ENCODE measurements at places on chromosomes 12 and 14.
A peak's percentile ranks its signal among the peaks of the same experiment; 100 is the strongest.

- no peak for DNase-seq
Observed at GRCh38 chr12:52965337-52965731, 16.4 kb downstream of the KRT18 start.

DNA sequence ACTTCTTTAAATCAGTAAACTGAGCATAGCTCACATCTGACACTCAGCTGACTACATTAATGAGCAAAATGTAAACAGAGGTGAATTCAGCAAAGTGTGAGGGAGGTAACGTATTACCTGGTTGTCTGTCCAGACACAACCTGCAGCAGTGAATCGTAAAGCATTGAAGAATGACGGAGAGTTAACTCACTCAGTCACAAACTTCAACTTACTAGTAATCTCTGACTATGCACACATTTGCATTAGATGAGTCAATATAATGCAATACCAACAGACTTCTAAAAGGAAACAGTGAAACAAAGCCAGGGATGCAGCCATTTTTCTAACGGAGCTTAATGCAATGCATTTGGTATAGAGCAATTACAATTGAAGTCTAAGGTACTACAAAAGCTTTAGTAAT is 40.0 kb downstream of the STX2 start:
- DNase-seq: no peak

DNA sequence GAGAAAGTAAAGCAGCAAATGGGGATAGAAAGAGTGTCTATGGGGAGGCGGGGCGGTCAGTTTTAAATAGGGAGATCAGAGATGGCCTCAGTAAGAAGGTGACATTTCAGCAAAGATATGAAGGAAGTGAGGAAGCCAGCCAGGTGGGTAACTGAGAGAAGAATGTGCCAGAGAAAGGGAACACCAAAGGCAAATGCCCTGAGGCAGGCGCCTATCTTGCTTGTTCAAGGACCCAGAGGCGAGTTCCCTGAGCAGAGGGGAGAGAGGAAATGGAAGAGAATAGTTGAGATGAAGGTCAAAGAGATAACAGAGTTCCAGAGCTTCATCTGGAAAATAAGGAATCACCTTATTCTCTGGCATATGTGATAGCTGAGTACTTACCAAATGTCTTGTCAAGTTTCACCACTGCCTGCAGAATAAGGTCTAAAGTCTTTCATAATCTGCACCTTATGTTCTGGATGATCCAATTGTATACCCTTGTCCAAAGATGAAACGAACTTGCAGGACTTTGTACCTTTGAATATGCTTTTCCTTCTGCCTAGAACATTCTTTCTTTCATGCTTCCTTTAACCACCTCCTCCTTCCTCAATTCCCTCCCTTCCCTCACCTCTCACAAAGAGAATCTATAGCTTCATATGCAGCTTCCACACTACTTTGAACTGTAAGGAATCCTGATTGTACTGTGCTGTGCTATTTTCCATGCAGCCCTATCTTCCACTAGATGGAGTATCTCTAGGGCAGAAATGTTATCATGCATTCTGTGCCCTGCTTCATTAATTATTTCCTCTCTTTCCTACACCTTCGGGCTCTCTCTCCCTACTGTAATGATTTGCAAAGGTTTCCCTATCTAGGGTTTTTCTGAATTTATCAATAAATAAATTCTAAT is 38.5 kb downstream of the GNPTAB start:
- DNase-seq: no peak

DNA sequence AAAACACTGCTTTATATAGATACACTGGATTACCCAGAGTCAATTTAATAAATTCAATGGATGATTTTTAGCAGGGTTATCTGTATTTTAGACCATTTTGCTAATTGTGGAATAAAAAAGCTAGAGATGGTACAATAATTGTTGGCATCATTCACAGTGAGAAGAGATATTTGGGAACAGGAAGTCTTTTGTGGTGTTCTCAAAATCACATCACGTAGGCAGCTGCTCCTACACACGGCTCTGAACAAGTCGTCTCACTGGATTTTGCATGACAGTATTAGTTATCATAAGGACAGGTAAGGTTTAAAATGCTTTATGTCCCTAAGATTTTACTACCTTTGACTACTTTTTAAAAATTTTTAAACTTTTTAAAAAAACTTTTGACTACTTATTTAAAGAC is 52.0 kb downstream of the PAPLN start:
- DNase-seq: no peak

- DNase-seq: no peak
Observed at GRCh38 chr12:71057330-71057729, 100.5 kb downstream of the TSPAN8 start.

- DNase-seq: no peak
Observed at GRCh38 chr14:58288106-58288792, 10.1 kb upstream of the ARID4A start.

- DNase-seq: no peak
Observed at GRCh38 chr12:6430124-6430989, 14.4 kb upstream of the CD27 start.

DNA sequence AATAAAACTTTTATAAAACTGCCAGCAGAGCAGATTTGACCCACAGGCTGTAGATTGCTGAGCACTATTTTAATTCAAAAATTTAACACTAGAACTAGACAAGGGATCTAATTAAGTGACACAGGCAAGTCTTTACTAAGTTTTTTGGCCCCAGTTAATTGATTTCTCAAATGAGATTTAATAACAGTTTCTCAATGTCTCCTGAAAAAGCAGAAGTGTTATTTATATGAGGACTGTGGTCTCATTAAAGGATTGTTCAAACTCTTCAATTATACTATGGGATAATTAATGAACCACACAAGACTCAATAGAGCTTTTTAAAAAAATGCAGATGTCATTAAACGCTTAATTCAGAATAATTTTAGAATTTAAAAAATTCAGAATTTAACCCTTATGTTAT is 1.9 kb downstream of the HEATR5A start:
- no peak for DNase-seq

DNA sequence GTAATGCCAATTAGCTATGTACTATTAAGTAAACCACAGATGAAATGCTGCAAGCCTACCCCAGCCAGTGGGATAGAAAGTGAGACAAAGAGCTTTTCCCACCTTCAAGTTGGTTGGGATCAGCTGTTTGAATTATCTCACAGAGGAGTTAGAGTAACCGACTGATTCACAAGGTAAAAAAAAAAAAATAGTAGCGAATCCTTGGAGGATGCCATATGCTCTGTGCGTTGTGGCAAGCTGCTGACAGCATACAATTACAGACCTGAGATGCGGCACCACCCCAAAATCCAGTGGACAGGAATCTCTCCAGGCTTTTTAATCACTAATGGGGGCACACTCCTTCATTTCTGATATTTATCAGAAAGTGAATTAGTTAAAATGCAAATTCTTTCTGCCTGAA is 157.0 kb upstream of the RMST start:
- no peak for DNase-seq

- no peak for DNase-seq
Observed at GRCh38 chr12:11879306-11879705, 191.4 kb upstream of the BCL2L14 start.

GRCh38 chr12:106417926-106418910 is 60.7 kb downstream of the POLR3B start:
- DNase-seq: no peak

GRCh38 chr14:102454711-102455110 is 54.9 kb downstream of the ANKRD9 start:
- no peak for DNase-seq

GRCh38 chr12:43882578-43883178 is 46.8 kb downstream of the TMEM117 start:
- DNase-seq: peak; percentile 37

DNA sequence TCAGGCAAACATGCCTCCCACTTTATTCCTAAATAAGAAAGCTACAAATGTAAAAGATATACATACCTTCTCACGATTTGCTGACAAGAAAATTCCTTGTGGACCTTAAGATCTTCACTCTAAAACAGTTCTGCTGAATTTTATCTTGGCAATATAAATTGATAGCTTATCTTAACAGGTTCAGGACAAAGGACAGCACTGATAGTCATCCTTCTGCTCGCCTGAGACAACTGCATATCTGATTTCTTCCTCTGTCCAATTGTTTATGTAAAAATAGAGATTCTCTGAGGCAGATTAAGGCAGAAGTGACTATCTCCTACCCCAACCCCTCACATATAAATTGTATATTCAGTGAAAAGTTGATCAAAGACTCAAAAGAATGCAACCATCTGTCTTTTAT is 44.9 kb downstream of the CAPZA3 start:
- DNase-seq: no peak

GRCh38 chr12:70049596-70050360 is 193.5 kb upstream of the CNOT2 start:
- DNase-seq: no peak

DNA sequence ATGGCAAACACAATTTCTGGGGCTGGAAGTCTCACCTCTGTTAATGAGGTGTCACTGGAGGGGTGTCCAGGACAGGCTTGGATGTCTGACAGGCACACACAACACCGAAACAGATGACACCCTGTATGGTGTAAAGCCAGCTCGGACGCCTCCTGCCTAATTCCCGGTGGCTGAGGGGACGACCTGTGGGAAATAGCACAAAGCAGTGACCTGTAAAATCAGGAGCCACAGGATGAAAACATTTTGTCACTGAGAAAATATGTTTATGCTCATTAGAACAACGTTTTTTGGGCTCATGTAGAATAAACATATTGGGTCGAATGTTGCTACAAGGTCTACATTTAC is 285.0 kb upstream of the RTL1 start:
- no peak for DNase-seq

- no peak for DNase-seq
Observed at GRCh38 chr14:89810101-89810500, 144.4 kb downstream of the EFCAB11 start.

GRCh38 chr12:90327793-90328743 is 619.4 kb upstream of the ATP2B1 start:
- no peak for DNase-seq

- no peak for DNase-seq
Observed at GRCh38 chr12:110533607-110534006, 31.5 kb downstream of the RAD9B start.

GRCh38 chr14:52286661-52287649 is 19.5 kb downstream of the PTGDR start:
- DNase-seq: no peak

DNA sequence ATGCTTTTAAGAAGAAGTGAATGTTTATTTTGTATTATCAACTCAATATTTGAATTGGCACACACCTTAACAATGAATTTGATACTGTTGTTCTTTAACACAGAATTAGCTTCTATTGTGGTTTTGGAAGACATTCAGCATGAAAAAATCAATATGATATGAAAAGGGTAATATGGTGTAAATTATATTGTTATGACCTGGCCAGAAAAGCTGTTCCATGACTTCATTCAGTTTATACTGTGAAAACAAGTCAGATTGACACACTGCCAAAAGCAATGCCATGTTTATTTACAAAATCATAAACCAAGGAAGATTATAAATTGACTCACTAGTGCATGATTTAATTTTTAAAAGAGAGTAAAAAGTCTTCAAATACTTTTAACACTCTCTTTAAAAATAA is 851.4 kb upstream of the SEL1L start:
- no peak for DNase-seq

DNA sequence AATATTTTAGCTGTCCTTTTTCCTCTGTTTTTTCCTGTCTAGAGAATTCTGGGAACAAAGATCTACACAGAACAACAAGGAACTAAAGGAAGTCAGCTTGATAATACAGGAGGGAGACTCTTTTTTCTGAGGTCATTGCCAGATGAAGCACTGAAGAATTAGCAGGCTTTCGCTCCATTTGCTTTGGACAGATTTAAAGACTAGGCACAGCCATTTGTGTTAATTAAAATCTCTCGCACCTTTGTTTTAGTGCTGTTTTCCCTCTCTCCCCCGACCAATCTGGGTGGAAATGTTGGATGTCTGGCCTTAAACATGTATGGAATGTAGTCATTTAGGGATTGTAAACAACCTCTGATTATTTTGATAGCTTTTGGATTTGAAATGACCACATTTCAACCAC is 9.6 kb upstream of the GPHN start:
- DNase-seq: no peak

- DNase-seq: no peak
Observed at GRCh38 chr12:69649529-69649928, 38.8 kb upstream of the LRRC10 start.

DNA sequence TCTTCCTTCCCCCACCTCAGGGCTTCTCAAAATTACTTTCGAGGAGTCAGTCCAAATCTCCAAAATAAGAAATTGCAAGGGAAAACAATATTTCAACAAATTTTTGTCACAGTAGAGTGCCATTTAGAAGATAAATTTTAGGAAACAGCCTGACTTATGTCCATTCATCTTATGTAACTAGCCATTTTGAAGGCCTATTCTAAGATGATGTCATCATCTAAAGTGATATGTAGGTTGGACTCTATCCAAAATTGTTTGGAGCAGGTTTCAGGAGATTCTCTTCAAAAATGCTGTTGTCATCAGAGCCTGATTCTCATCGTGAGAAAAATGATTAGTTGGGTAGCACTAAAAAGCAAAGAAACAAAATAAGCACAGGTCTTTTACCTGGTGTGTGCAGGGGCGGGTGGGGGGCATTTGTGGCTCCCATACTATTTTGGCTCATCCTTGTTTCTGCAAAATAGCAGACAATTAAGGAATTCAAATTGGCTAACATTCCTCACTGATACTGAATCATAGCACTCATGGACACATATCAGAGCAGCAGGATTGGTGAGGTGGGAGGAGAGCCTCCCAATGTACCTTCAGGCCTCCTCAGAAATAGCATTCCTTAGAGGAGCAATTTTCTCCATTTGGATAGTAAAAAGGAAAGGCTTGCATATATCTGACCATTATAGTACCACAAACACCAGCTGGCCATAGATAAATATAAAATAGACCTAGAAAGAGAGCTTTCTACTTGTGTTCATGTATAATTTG is 360.9 kb upstream of the NAV3 start:
- no peak for DNase-seq

Data from endothelial cell (in vitro differentiated cells).